ENCODE measurements at places on chromosomes 11 and 22.

GRCh38 chr11:117229931-117230285 is 2.0 kb downstream of the PCSK7 start:
- DNase-seq, result no peak

- no peak for DNase-seq
These were observed 3.9 kb upstream of the ABCG4 start for GRCh38 chr11:119144825-119145486.

DNA sequence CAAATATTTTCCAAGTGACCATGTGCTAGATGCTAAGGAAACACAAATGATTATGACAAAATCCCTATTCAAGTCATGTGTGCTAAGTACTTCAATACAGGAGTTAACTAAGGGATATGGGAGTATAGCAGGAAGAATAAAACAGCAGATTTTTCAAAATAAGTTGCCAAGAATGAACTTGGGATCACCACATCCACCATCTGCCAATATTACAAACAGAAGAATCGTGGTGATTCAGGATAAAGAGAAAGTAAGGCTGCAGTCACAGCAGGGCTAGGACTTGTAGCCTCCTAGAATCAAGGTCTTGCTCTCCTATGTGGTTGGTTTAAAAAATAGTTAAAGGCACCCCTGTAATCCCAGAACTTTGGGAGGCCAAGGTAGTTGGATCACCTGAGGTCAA is 34.3 kb downstream of the MRTFA start:
- no peak for DNase-seq

DNA sequence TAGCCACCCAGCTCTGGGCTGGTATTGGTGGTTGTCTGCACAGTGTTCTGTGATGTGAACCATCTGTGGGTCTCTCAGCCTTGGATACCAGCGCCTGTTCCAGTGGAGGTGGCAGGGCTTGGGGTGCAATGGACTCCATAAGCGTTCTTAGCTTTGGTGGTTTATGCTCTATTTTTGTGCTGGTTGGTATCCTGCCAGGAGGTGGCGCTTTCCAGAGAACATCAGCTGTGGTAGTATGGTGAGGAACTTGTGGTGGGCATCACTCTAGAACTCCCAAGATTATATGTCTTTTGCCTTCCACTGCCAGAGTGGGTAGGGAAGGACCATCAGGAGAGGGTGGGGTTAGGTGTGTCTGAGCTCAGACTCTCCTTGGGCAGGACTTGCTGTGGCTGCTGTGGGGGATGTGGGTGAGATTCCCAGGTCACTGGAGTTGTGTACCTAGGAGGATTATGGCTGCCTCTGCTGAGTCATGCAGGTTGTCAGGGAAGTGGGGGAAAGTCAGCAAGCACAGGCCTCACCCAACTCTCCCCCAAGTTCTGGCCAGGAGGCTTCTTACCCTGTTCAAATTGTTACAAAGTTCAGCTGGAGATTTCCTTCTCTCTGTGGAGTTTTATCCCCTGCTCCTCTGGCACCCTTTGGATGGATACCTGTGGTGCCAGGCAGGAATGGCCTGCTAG is 47.2 kb downstream of the MRGPRX2 start:
- DNase-seq, result no peak

- DNase-seq, result no peak
These were observed 15.9 kb downstream of the PRG3 start for GRCh38 chr11:57364851-57365660.

- no peak for DNase-seq
These were observed 77.4 kb downstream of the RELT start for GRCh38 chr11:73453562-73453961.

GRCh38 chr22:33741025-33741424 is 179.3 kb downstream of the LARGE1 start:
- DNase-seq, result no peak

DNA sequence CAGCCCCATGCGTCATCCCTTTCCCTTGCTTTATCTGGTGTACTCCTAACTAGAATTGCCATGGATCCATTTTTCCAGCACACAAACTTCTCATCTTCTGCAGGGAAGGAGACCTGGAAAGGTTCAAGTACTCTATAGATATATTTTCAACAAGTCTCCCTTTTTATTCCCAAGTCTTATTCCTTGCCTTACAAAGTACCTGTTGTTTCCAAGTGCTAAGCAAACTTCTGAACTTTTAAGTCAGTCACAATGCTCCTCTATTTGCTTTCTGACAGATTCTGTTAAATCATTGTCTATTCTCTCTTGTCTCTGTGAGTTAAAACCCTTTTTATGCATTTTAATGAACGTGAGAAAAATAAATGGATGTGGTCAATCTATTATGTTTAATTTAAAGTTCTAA is 20.4 kb downstream of the CCDC73 start:
- no peak for DNase-seq

GRCh38 chr11:72950685-72951084 is 136.5 kb downstream of the ATG16L2 start:
- DNase-seq, result no peak

GRCh38 chr11:36333468-36333867 is 37.4 kb downstream of the PRR5L start:
- no peak for DNase-seq

Measured in effector CD8-positive, alpha-beta T cell (primary cell).